Adipose tissue (tissue), 3 donors: ENCODE measurements at places on chromosomes 7 and 10. TPM values are rescaled to one million over a fixed set of nuclear protein-coding genes. Genes with fewer than 3 reads are reported as not detected.

Gene KCNIP2
- 12.0 TPM for polyA plus RNA-seq

Gene HK1
- 52.5 TPM for polyA plus RNA-seq

Gene CUBN
- 0.36 TPM for polyA plus RNA-seq

Gene CYP26C1
- not detected for polyA plus RNA-seq

Gene ANKRD2
- polyA plus RNA-seq: 0.21 TPM
